ENCODE measurements at places on chromosomes 16 and 17.

- peak; percentile 20 for DNase-seq
Measured at GRCh38 chr17:18377437-18378204, at the start of gene EVPLL. Gene EVPLL, plus strand, starts transcription at chr17:18377778. Its CDS starts 3,160 bp downstream, at chr17:18380938.

GRCh38 chr16:83393196-83393981 is 414.4 kb upstream of the HSBP1 start:
- DNase-seq = no peak

DNA sequence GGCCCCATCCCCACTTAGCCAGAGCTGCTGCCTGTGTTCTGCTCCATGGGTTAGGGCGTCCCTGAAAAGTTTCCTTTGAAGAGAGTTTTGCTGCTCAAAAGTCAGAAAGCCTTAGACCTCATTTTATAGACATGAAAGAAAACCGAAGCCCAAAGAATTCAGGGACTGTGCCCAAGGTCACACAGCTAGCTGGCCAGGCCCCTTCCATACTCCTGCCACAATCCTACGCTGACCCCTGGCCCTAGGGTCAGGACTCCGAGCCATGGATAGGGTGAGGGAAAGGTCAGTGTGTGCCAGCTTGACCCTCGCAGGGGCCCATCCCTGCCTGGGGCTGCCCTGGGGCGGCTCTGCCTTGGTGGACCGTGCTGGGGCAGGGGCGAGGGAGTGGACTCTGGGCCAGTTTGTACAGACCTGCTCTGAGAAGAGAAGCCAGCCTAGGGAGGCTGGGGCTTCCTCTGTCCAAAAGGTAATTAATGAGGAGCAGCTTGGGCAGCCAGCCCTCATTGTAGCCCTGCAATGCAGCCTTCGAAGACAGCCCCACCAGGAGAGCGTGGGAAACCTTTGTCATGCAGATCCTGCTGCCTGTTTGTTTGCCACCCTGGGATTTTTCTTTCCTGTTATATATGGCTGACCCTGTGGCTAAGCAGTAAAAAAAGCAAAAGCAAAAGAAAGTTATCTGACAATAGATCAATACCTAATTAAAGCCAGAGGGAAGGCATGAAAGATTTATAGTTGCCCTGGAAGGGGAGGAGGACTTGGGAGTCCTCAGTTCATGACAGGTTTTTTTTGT is 37.4 kb downstream of the RHBDL3 start:
- DNase-seq = no peak

DNA sequence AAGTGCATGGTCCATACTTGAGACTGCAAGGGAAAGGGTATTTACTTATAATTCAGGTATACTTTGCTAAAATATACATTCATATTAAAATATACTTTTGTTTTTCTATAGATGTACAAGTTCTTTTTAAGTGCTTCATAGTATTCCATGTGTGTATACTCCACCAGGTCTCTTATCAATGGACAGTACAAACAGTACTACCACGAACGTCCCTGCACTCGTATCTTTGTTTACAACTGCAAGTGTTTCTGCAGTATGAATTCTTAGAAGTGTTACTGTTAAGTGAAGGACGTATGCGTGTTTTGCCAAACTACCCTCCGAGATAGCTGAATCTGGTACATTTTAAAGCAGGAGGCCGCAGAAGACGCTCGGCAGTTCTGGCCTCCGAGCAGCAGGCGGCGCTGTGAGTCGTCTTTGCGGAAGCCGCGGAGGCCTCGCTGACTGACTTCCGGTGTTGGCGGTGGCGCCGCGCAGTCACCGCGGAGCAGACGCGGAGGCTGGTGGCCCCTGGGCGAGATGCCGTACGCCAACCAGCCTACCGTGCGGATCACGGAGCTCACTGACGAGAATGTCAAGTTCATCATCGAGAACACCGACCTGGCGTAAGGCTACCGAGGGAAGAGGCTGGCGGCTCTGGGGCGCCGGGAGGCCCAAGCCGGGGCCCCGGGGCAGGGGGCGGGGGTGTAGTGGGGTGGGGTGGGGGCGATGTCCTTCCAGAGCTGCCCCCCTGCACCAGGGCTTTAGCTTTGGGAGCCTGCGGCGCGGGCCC is at the start of gene POLR2C:
Gene POLR2C, plus strand, starts transcription at position 471 of the 769 bp plus-strand sequence. Its CDS starts 46 bp downstream, at position 517.
- DNase-seq = peak; percentile 94

All from activated CD4-positive, alpha-beta T cell treated with anti-CD3 and anti-CD28 coated beads, Interleukin-10, Interleukin-2, amounts not matched to agents 100 ng/mL and 50 ng/mL, durations not matched to agents 16 hours and 8 hours (primary cell).